A673 (cell line): ENCODE measurements at places on chromosomes 12 and 14.

- peak; percentile 83 for DNase-seq
These were observed 2.2 kb downstream of the RCOR1 start for GRCh38 chr14:102594514-102595175.

- DNase-seq: no peak
These were observed 55.4 kb downstream of the SUSD6 start for GRCh38 chr14:69666690-69667211.

DNA sequence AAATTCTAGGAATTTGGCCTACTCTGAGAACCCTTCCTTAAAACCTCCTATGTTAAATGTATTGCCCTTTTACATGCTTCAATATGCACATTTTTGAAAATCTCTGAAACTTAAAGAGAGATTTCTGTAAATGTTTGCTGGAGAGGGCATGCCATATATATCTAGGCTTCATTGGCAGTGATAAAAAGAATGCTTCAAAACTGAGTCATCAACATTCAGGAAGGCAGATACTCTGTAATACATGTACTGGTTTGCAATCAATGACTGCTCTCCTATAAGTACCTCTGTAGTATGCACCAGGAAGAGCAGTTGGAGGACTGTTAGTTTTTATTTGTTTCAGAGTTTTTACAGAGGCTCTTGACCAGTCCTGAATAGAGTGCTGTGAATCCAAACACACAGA is 739.9 kb downstream of the SLC16A7 start:
- no peak for DNase-seq

- no peak for DNase-seq
These were observed 270.5 kb downstream of the BCAT1 start for GRCh38 chr12:24678436-24678835.

- peak; percentile 64 for DNase-seq
These were observed 50.3 kb downstream of the MAP1LC3B2 start for GRCh38 chr12:116609319-116610114.

DNA sequence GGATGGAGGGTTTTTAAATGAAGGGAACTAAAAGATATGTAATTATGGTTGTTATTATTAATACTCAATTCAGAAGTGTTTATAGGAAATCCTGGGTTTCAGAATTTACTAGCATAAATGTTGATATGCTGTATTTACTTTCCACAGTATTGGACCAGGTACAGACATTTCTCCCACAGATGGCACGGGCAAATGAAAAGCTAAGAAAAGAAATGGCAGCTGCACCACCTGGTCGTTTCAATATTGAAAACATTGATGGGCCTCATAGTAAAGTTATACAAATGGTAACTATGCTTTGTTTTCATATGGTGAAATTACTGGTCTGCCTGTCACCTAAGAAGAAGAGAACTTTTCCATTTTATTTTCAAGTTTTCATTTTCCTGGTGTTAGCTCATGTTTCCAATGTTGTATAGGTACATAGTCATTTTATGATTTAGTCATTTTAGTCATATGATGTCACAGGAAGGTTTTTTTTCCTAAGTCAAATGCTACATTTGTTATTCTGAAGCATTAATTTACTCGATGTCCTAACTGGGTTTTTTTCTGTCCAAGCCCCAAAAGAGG is 5.5 kb downstream of the NOPCHAP1 start:
- DNase-seq: no peak

- peak; percentile 26 for DNase-seq
These were observed 188.7 kb downstream of the KITLG start for GRCh38 chr12:88391556-88391955.

DNA sequence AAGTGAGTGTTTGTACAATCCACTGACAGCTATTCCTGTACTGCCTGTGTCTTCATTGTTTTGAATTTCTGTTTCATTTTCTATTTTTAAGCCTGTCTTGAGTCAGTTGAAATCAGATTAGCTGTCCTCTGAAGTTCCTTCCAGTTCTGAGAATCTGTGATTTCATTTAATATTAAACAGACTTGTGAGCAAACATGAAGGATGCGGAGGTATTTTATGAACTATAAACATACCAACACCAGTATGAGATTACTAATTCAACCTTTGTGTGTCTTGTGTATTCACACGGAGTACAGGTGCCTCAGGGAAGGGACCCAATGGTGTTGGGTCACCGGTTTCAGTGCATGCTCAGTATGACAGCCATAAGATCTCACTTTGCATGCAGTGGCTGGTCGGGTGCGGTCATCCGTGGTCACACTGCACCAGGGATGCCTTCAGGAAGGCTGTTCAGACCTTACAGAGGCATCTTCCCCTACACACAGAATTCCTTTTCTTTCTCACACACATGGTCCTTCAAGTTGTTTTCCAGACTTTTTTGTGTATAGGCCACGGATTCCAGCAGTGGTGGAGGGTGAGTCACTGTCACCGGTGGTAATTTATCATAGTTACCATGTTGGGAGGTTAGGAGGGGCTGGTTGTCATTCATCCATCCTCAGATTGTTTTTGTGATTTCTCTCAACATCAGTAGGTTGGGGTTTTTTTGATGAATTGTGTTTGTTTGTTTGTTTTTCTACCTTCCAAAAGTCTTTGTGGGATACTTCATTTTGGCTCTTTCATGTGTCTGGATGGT is 103.0 kb upstream of the SFSWAP start:
- no peak for DNase-seq

GRCh38 chr12:47617476-47617875 is 88.4 kb downstream of the RPAP3 start:
- DNase-seq: no peak

DNA sequence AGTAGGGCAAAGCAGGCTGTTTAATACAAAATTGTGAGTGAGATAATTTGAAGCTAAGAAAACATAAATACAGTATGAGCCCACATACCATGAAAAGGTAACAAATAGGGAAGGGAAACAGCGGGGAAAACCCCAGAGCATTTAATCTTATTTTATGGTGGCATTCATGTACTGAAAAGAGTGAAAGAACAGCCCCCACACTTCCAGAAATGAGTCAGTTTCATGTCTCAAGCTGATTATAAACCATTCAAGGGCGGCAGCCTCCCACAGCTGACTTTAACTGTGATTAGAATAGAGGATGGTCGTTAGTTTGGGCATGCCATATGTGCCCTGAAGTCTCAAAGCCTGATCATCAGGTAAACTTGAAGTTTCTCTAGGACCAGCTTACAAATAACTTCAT is 64.5 kb downstream of the FOXG1 start:
- DNase-seq: peak; percentile 15

GRCh38 chr12:4866299-4866698 is 43.4 kb upstream of the KCNA1 start:
- no peak for DNase-seq

GRCh38 chr12:59185295-59185694 is 265.0 kb upstream of the LRIG3 start:
- DNase-seq: no peak

DNA sequence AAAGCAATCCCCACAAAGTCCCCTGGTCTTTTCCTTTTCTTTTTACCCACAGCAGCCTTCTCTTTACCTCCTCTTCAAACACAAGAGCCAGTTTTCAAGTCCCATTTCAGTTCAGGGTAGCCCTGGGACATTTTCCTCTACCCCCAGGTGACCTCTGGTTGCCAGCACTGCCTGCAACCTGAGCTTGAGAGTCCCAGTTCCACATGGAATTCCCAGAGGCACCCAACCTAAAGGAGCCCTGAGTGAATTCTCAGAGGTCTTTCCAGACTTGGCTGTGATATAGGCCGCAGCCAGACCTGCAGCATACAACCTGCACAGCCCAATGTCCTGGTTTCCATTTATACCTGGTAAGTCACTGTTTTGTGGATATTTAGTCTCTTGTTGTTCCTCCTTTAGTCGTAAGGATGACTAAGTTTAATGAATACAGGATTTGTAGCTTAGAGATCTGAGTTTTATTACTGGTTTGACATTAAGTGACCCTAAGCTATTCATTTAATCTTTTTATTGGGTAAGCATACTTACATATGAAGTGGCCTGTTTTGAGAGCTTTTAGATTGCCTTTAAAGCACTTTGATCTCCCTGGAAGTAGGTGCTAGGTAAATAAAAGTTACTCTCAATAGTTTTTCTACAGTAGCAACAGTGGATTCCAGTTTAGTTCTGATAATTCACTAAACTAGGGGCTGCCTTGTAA is 159.8 kb downstream of the TGFB3 start:
- DNase-seq: no peak

DNA sequence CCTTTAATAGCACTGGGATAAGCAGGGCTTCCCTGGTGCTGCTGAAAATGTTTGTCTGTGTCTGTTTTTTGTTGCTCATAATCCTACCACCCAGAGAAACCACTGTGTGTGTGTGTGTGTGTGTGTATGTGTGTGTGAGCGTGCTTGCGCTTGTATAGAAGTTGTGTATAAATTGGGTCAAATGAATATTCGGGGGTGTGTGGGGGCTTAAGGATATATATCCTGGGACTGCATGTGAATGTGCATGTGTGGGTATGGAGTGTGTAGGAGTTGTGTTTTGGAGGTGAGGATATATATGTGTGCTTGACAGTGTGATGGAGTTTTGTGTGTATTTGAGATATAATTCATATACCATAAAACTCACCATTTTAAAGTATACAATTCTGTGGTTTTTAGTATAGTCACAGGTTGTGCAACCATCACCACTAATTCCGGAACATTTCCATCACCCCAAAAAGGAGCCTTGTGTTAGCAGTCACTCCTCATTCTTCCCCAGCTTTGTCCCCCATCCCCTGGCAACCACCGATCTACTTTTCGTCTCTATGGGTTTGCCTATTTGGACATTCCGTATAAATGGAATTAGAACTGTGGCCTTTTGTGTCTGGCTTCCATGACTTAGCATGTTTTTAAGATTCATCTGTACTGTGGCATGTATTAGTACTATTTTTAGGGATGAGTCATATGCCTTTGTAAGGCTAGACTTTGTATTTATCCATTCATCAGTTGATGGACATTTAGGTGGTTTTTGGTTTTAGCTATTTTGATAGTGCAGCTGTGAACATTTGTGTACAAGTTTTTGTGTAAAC is 25.6 kb downstream of the TCTN1 start:
- DNase-seq: peak; percentile 31

GRCh38 chr12:55074806-55075205 is 51.4 kb upstream of the OR9K2 start:
- no peak for DNase-seq

DNA sequence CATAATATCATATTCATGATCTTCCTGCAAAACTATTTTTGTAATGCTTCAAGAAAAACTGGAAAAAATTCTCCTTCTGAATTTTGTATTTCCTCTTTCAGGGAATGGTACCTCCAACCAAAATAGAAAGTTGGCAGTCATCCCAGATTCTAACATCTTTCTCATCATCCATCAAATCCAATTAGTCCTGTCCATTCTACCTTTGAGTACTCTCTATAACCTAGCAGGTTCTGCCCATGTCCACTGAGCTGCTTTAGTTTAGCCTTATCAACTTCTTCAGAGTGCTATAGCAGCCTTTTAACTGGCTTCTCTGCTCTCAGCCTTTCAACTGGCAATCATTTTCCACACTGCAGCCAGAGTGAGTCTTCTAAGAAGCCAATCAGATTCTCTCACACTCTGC is 236.2 kb downstream of the AKAP6 start:
- DNase-seq: peak; percentile 24

DNA sequence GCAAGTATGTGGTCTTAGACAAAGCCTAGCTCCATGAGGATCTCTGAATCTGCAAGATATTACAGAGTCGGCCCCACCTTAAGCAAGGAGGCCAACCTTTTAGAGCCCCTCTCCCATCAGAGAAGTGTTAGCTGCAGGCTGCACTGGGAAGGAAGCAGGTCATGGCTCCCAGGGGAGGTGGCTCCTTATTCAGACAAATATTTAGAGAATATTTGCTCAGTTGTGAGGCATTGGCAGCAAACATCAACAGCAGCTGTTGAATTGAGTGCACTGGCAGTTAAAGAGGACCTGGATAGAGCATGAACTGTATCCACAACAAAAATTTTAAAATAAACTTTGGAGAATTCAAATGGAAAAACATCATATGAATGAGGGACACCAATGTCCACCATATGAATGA is 44.7 kb downstream of the FSCB start:
- DNase-seq: no peak

GRCh38 chr12:65826353-65827171 is 2.3 kb downstream of the HMGA2 start:
- DNase-seq: peak; percentile 71

- no peak for DNase-seq
These were observed 192.2 kb upstream of the ALG10 start for GRCh38 chr12:33830070-33830469.

DNA sequence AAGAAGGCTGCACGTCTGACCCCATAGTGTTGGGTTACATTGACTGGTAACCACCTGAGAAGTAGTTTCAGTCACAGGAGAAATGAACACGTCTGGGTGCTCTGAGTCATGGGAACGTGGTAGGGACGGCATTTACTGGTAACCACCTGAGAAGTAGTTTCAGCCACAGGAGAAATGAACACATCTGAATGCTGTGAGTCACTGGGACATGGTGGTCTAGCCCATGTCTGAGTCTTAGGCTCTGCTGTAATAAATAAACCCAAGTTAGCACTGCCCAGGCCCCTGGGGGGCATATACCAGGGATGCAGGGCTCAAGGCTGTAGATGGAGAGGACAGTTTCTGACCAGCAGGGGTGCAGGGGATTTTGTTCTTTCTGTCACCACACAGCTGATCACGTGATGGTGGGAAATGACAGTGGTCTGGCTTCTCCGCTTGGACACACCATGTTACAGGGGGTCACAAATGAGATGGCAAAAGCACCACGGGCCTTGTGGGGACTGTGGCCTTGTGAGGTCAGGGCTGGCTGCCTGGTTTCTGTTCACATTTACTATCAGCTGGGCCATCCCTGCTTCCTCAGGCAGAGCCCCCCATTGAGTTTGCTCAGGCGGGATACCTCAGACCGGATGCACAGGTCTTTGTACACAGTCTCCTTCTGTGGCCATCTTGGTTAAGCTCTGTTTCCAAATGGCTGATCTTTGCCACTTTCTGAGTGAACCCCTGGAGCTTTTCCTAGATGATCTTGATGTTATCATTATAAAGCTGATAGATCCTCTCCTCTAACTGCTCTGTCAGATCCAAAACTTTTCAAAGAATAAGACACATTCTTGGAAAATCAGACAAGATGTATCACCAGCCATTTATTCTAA is 9.8 kb upstream of the C12orf42 start:
- DNase-seq: no peak

- peak; percentile 21 for DNase-seq
These were observed 104.0 kb upstream of the PTPRB start for GRCh38 chr12:70741256-70741655.

- no peak for DNase-seq
These were observed 151.2 kb upstream of the KRR1 start for GRCh38 chr12:75662511-75663159.

GRCh38 chr14:94447206-94447605 is 5.4 kb downstream of the SERPINA11 start:
- no peak for DNase-seq

DNA sequence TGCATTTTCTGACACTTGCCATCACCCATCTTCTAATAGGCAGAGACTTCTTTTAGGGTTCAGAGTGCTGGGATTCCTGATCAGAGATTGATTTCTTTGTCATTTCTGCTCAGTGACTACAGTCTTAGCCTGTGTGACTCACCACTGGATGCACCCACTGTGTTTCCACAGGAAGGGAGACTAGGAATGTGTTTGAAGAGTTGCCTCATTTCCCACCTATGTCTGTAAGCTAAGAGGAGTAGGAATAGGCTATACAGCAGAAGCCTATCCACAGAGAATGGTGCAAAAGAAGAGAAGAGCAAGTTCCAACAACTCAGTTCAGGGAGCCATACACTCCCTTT is 60.2 kb upstream of the ACTN1 start:
- peak; percentile 28 for DNase-seq

GRCh38 chr12:82687021-82688011 is 610 bp downstream of the TMTC2 start:
- peak; percentile 70 for DNase-seq

- no peak for DNase-seq
These were observed 229.4 kb downstream of the ZFP36L1 start for GRCh38 chr14:68563251-68564131.

GRCh38 chr12:78938341-78939084 is 73.9 kb downstream of the SYT1 start:
- peak; percentile 89 for DNase-seq
